Mesenteric fat pad (tissue), 1 donor: ENCODE measurements at places on chromosomes 16 and 17. TPM values are rescaled to one million over a fixed set of nuclear protein-coding genes. Genes with fewer than 3 reads are reported as not detected.

GRCh38 chr17:72441909-72442308, 321.1 kb downstream of the SOX9 start:
- no peak for DNase-seq

DNA sequence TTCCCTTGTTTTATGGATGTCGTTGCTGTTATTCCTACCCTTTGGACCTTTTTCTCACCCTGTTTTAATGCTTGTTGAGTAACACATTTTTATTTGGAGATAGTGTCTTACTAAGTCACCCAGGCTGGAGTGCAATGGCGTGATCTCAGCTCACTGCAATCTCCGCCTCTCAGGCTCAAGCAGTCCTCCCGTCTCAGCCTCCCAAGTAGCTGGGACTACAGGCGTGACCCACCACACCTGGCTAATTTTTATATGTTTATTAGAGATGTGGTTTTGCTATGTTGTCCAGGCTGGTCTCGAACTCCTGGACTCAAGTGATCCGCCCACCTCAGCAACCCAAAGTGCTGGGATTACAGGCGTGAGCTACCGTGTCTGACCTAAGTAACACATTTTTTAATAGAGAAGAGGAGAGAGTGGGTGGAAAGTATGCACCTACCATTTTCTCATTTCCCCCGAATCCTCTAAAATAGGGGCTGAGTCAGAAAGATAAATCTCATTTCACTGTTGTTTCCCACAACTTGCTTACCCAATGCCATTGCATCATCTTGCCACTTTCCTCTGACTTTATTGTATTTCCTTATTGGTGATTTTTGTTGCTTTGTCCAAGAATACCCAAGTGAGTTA, 7.0 kb downstream of the DHX40 start:
- no peak for DNase-seq

DNA sequence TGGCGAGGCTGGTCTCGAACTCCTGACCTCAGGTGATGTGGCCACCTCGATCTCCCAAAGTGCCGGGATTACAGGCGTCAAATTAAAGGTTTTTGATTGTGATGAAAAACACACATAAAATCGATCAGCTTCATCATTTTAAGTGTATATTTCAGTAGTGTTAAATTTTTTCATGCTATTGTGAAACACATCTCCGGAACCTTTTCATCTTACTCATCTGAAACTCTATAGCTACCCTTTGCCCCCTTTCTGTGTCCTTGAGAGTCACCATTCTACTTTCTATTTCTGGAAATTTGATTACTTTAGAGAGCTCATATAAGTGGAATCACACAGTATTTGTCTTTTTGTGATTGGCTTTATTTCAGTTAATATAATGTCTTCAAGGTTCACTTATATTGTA, 478.3 kb upstream of the HSBP1 start:
- DNase-seq: no peak

The IL32 gene
- total RNA-seq: 36.0 TPM

GRCh38 chr16:88356727-88357199, 26.0 kb upstream of the ZNF469 start:
- DNase-seq: no peak

- no peak for DNase-seq
Measured at GRCh38 chr16:72264771-72265170, 92.8 kb upstream of the PMFBP1 start.

The CTRB2 gene
- 4.1 TPM for total RNA-seq

GRCh38 chr17:57136355-57136754, 51.3 kb downstream of the AKAP1 start:
- DNase-seq: no peak

The ABCC11 gene
- total RNA-seq: 0.22 TPM

DNA sequence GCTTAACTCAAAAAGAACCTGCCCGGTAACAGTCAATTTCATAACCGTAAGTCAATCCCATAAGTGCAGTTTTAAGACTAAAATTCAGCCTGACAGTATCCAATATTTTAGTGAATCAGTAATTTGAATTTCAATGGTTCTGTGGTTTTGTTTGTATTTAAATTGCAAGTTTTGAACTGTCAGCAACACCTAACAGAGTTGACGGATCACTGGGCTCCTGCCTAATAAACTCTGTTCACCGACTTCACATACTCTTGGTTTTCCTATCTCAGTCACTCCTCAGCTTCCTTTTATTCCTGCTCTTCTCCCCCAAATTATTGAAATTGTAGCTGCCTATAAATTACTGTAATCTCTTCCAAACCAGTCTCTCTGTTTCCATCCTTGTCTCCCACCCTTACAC, 12.5 kb downstream of the SIAH1 start:
- DNase-seq: no peak

DNA sequence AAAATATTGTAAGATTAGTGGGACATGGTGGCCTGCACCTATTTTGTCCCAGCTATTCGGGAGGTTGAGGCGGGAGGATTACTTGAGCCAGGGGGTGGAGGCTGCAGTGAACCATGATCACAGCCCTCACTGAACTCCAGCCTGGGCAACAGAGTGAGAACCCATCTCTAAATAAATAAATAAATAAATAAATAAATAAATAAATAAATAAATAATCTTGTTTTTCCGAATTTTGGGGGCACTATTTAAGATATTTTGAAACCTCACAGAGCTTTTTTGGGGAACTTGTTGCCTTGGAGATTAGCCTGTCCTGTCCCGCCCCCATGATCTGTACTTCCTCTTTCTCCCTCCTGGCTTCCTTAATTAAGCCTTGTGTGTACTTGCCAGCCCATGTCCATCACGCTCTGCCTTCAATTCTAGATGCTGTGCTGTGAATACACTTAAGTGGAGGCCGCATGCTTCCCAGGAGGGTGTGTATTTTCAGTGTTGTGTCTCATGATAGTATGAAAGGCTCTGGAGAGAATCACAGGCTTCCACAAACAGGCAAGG, 4.4 kb downstream of the LGALS9 start:
- no peak for DNase-seq

DNA sequence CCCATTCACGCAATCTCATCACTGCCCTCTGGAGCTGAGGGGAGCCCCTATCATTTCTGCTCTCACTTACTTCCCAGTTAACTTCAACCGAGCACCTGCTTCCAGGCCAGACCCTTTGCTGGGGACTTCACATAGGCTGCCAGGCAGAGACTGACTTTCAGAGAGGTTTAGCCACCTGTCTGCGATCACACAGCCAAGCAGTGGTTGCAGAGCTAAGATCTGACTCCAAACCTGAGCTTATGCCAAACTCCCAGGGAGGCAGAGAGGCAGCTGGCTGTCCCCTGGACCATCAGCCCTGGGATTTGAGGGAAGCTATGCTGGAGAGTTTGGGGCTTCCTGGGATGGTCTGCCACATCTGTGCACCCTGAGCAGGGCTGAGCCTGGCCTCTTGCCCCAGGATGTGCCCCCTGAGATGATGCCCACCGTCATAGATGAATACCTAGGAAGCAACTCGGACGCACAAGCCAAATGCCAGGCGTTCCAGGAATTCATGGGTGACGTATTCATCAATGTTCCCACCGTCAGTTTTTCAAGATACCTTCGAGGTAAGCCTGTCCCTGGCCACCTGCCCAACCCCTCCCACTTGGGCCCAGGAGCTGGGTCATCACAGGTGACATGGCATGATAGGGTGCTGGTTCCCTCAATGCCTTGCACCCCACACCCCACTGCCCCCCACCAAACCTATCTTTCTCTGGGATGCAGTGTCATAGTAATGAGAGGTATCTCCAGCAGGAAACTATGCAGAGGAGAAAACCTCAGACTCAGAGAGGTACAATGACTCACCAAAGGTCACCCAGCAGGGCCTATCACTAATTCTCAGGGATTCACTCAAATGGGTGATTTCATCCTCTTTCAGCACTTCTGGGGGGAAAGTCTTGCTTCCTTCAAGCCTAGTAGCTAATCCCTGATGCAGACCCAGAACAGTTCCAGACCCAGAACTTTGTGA, 10.0 kb downstream of the CES3 start:
- DNase-seq: no peak

DNA sequence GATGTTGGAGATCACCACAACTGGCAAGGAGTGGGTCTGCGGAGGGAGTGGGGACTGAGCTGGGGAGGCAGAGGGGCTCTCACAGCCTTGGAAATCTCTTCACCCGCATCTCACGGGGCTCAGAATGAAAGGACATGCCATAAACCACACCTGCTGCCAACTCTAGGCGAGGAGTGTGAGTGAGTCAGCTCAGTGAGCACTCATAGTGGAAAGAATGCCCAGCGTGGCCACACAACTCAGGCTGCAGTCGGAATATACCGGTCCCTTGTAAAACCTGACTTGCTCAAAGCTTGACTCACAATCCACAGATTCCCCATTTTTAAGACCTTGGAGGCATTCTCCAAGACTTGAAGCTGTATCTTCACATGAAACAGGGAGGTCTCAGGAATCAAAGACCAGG, 36.7 kb downstream of the STAT5A start:
- DNase-seq: no peak

- DNase-seq: no peak
Measured at GRCh38 chr17:82241926-82242697, 13.3 kb downstream of the SLC16A3 start.

GRCh38 chr17:4648741-4649140, 7.3 kb upstream of the ALOX15 start:
- DNase-seq: no peak

- peak; percentile 91 for DNase-seq
Measured at GRCh38 chr16:68079626-68080344, 5.4 kb upstream of the NFATC3 start.

GRCh38 chr17:32943647-32944191, 15.8 kb downstream of the TMEM98 start:
- no peak for DNase-seq

The MMP28 gene
- 51.7 TPM for total RNA-seq
